ENCODE measurements at places on chromosomes 6 and 20.

GRCh38 chr6:47650553-47651432 is 47.6 kb upstream of the ADGRF4 start:
- no peak for DNase-seq

GRCh38 chr6:157637516-157637915 is 185.5 kb upstream of the SNX9 start:
- no peak for DNase-seq

DNA sequence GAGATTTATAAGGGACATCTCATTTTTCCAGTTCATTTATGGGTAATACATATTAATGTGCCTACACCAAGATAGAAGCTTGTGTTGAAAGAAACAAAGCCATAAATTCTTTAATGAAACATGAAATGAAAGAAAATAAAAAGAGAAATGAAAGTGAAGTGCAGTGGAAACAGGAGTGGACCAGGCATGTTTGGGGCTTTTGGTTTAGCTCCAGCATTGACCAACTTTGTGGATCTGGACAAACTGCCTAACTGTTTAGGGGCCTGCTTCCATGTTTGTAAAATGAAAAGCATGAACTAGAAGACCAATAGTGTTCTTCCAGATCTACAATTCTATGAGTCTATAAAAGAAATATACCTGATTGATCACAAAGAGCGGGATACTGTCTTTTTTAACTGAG is 124.9 kb downstream of the GJA10 start:
- DNase-seq, result no peak

DNA sequence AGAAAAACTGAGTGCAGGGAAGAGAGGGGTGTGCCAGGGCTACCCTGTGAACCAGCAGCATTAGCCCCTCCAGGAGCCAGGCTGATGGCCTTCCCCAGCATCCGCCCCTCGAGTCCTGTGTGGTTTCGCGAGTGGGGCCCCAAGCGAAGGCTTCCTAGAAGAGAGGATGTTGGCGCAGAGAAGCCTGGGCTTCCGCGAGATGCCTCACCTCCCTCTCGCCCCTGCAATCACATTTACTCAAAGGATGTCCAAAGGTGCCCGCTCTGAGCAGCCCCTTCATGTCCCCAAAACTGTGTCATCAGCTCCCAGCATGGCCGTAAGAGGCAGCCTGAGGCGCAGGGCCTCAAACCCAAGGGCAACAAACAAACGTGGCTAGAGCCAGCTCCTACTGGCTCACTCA is 111.7 kb downstream of the PREX1 start:
- DNase-seq, result peak; percentile 38

- no peak for DNase-seq
Observed at GRCh38 chr20:41553142-41553879, 64.9 kb downstream of the CHD6 start.

DNA sequence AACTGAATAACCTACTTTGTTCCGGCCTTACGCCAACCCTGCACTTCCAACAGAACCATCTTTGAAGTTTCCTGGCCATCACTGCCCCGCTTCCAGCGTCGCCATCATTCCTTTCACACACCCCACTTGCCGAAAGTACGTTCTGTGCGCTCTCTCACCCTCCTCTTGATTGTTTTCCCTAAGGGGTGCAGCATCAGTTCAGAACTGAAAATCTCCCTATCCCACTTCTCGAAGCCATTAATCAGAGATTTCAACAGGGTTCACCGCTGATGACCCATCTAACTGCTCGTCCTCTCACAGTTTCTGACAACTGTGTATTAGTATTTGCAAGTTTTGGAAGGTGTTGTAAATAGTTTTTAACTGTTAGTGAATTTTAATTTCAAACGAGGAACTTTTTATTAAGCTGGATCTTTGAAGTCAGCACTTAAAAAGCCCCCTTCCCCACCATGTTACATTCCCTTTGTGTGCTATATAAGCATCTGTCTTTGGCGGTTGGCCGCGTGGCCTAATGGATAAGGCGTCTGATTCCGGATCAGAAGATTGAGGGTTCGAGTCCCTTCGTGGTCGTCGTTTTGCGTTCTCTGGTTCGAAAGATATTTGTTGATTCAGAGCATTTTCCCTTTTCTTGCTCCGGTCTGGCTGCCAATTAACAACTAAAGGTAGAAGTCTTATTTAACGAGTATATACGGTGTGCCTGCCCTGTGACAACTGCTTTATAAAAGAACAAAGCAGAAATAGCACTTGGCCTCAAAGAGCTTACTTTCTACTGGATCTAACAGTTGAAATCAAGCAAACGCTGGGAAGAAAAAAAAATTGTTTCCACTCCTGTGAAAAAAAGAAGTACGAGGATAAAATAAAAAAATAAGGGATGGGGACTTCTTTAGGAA is 42.6 kb downstream of the TRIM27 start:
- DNase-seq, result peak; percentile 69

Measured in stimulated activated CD4-positive, alpha-beta T cell treated with anti-CD3 and anti-CD28 coated beads, Interleukin-4, amount 100 ng/mL, for 4 hours (primary cell).